ENCODE measurements at places on chromosomes 1 and 21.
A peak's percentile ranks its signal among the peaks of the same experiment; 100 is the strongest.

GRCh38 chr21:15688809-15689208 lies 41.0 kb upstream of the USP25 start:
- no peak for DNase-seq

GRCh38 chr1:208105756-208106155 lies 138.4 kb downstream of the PLXNA2 start:
- no peak for DNase-seq

GRCh38 chr1:159132271-159132881 lies 39.0 kb upstream of the CADM3 start:
- peak; percentile 34 for DNase-seq

- DNase-seq = no peak
Measured at GRCh38 chr1:165659581-165659895, 28.5 kb downstream of the MGST3 start.

DNA sequence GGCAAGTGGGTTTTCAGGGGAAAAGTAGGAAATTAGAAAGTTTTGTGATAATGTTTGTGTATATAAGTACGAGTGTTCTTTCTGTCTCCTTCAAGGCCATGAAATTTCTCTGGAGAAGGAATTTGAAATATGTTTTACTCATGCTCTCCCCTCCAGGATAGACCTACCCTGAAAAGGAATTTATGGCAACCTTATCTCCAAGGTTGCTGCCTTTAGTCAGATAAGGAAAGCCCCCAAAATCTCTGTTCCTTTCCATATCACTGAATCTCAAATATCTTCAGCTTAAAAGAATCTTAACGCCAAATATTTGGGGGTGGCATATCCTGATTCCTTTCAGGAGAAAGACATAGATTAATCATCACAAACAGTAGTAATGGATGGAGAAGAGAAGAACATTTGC lies 499 bp upstream of the C4BPB start:
- no peak for DNase-seq

DNA sequence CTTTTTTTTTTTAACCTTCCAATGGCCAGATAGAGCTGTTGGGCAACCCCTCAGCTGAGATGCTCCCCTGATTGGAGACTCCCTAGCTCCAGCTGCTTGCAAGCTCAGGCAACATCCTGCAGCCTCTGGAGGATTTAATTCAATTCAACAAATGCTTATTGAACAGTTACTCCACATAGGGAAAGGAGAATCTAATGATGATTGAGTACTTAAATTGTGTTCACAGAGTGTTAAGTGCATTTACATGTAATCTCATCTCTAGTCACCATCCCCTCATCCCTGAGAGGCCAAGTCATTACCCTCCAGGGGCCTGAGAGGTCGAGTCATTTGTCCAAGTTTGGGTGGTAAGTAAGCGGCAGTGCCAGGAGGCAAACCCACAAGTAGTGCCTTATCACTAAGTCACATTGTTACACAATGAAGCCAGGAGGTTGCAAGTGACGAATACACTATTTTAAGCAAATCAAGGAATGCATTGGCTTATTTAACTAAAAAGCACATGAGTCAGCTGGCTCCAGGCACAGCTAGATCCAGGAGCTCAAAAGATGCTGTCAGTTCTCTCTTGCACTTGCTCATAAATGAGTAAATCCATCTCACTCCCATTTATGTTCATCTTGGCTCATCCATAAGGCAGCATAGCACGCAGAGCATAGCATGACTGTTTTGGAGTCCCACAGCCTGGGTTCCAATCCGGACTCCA lies 64.3 kb downstream of the OPTC start:
- DNase-seq = no peak

- no peak for DNase-seq
Measured at GRCh38 chr1:223631956-223632355, 33.5 kb downstream of the CAPN8 start.

- no peak for DNase-seq
Measured at GRCh38 chr1:176903474-176903873, 261.0 kb downstream of the ASTN1 start.

DNA sequence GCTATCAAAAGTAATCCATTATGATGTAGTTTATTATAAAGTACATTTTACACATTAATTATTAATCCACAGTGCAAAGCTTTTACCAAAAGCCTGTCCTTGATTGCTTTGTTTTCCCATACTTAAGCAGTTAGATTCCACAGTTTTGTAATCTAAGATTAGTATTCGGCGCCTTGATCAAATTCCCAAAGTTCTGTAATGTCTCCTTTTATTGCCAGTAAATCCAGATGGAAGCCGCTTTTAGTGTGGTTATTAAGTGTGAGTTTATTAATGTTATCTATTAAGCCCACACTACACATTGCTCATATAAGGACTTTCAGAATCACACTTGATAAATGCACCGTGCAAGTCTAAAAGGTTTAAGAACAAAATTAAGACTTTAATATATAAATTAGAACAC lies 199.2 kb upstream of the PKN2 start:
- DNase-seq = no peak

GRCh38 chr21:27130154-27130553 lies 163.3 kb upstream of the ADAMTS5 start:
- no peak for DNase-seq

DNA sequence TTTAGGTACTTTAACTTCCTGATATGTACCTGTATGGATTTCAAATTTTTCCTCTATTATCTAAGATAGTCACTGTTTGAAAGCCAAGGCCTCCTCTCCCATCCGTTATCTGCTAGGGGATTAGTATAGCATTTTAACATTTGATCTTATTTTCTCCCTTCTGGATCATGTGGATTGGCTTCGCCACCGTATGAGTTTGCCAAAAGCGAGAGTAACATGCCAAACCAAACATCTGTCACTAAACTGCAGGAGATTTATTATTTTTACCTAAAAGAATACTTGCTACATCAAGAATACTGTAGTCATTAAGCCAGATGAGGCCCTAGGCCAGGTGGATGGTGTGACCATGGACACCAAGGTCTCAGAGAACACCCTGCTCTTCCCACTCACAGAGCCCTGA lies 28.5 kb upstream of the EEIG2 start:
- no peak for DNase-seq

DNA sequence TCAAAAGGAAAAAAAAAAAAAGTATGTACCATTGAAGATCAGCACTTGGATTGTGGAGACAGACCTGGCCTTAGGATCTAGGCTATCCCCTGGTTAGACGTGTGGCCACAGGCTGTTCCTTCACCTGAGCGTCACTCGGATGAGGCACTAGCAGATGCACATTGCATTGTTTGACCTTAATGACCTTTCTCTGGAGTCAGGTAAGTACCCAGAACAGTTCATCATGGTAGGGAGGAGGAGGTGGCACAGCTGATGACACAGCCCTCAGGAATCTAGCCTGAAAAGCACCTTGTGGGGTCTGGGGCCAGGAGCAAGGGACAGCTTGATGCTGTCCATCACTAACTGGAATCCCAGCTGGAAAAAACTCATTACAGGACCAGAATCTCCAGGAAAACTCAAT lies 21.2 kb downstream of the NECAP2 start:
- DNase-seq = no peak

DNA sequence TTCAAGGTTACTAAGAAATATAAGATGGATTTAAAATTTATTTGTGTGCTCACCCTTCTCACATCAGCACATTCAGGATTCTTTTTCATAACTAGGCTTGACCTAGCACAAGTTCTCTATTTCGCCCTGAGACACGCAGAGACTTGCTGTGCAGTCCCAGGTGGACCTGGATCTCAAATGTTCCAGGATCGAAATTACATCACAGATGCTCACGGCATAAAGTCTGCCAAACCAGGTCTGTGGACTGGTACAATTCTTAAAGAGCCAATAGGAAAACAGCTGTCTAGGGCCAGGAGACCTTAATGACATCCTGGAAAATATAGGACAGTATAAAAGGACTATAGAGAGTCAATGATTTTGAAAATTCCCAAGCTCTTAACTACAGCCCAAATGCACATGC lies 2.2 kb downstream of the PGBD5 start:
- no peak for DNase-seq

- DNase-seq = no peak
Measured at GRCh38 chr1:183807549-183808168, 2.7 kb downstream of the RGL1 start.

- DNase-seq = no peak
Measured at GRCh38 chr1:43987159-43987902, 4.1 kb upstream of the CCDC24 start.

- DNase-seq = no peak
Measured at GRCh38 chr1:164703960-164704411, 145.0 kb downstream of the PBX1 start.

DNA sequence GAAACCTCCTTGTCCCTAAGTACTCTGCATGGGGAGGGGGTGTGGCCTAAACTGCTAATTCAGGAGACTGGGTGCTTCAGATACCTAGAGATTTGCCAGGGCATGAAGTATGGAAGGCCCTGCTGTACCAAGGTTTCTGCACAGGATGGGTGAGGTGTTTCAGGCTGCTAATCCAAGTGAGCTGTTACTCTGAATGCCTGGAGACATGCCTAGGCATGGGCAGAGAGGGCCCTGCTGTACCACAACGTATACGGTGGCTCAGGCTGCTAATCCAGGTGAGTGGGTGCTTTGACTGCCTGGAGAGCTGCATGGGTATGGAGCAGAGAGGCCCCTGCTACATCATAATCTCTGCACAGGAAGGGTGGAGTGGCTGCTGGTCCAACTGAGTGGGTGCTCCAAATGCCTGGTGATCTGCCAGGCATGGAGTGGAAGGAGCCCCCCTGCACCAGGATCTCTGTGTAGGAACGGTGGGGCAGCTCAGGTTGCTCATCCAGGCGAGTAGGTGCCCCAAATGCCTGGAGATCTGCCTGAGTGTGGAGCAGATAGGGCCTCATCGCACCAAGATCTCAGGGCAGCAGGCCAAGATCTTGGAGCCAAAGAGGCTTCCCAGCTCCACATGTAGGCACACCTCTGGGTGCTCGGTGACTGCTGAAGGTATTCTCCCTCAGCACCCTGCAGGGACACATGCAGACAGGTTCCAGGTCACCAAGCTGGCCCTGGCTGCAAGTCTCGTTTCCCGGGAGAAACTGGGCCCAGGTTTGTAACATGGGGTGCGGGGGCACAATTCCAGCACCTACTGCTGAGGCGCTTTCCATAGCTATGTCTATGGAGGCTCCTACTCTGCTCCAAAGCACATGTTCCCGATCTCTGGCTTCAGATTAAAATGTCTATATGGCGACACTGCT lies 252.5 kb upstream of the PLXNA2 start:
- no peak for DNase-seq

- DNase-seq = no peak
Measured at GRCh38 chr1:210418863-210419650, 90.4 kb downstream of the HHAT start.

DNA sequence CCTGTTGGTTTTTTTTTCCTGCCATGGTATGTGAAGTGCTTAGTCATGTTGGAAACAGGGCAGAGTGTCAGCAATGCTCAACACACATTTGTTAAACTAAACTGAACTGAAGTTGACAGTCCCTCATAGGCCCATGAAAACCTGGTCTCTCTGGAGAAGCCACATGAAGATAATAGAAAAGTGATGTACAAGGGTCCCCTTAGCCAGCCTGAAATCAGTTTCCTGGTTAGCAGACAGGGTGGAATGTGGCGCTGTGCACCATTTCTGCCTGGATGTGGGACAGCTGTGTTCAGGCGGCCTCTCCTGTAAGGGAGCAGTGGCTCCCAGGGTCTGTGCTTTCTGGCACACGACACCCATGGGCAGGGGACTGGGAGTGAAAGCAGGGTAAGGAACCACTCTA lies 9.9 kb upstream of the CHI3L1 start:
- no peak for DNase-seq

DNA sequence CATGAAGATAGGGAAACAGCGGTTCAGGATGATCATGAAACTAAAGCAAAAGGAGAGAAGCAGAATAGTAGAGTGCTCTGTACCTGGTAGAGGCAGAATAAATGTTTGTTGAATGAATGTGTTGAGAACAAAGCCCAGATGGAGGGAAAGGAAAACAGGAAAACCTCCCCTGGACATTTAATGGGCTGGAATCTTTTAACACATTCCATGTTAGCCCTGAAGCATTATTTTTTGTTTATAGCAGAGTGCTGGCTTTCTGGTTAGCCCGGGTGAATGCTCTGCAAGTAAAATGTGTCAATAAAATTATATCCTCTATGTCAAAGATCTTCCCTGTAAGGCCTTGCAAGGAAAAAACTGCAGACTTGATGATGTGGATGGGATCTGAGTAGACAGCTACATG lies 60.2 kb downstream of the ABCA4 start:
- DNase-seq = no peak

DNA sequence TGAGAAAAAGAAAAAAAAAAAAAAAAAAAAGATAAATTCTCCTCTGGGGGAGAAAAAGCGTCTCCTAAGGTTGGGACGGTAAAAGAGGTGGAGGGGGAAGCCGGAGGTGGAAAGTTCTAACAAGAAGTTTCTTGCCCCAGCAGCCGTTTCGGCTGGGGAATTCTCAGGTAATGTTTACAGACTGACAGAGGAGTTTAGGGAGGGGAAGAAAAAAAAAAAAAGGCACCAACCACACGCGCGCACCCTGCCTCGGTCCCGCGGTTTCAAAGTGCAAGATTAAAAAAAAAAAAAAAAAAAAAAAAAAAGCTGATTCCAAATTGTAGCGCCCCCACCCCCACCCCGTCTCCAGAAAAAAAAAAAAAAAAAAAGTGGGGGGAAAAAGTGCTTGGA lies 504 bp downstream of the DHRS3 start:
- DNase-seq = no peak

DNA sequence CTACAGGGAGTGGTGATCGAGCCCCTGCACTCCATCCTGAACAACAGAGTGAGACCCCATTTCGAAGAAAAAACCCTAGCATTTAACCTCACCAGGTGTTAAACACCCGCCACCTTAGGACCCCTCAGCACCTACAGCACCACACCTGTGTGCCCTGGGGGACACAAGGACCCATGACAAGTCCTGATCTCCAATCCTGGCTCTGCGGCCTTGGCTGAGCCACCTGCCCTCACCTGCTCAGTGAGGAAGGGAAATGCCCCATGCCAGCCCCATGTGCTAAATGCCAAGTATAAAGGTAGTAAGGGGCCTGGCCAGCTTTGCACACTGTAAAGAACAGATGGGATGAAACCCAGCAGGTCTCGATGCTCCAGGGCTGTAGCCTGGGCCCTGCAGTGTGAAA lies 11.1 kb downstream of the MRTO4 start:
- no peak for DNase-seq

- DNase-seq = no peak
Measured at GRCh38 chr1:64476251-64476952, 6.5 kb downstream of the CACHD1 start.

DNA sequence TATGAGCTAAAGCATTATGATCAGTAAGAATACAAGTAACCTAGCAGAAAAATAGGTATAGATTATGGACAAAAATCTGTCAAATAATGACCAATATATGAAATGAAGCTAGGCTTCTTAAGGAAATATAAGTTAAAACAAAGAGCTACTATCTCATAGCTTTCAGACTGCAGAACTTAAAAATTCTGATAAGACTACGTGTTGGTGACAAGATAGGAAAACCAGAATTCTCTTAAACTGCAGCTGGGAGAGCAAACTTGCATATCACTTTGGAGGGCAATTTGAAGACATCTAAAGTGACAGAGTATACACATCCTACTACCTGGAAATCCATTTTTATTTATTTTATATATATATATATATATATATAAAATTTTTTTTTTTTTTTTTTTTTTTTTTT lies 65.5 kb downstream of the LTN1 start:
- DNase-seq = no peak

GRCh38 chr1:116529681-116530080 lies 41.1 kb downstream of the CD58 start:
- no peak for DNase-seq
